Gastroesophageal sphincter (tissue), 4 donors: ENCODE measurements at places on chromosomes 2 and 18.

- no peak for ATAC-seq
These were observed 96.4 kb upstream of the DDX18 start for GRCh38 chr2:117718048-117718447.

- peak; percentile 25 for ATAC-seq
These were observed 7.4 kb downstream of the SP9 start for GRCh38 chr2:174341995-174342685.

- ATAC-seq, result no peak
These were observed 85.8 kb downstream of the SH3RF3 start for GRCh38 chr2:109214651-109215371.

DNA sequence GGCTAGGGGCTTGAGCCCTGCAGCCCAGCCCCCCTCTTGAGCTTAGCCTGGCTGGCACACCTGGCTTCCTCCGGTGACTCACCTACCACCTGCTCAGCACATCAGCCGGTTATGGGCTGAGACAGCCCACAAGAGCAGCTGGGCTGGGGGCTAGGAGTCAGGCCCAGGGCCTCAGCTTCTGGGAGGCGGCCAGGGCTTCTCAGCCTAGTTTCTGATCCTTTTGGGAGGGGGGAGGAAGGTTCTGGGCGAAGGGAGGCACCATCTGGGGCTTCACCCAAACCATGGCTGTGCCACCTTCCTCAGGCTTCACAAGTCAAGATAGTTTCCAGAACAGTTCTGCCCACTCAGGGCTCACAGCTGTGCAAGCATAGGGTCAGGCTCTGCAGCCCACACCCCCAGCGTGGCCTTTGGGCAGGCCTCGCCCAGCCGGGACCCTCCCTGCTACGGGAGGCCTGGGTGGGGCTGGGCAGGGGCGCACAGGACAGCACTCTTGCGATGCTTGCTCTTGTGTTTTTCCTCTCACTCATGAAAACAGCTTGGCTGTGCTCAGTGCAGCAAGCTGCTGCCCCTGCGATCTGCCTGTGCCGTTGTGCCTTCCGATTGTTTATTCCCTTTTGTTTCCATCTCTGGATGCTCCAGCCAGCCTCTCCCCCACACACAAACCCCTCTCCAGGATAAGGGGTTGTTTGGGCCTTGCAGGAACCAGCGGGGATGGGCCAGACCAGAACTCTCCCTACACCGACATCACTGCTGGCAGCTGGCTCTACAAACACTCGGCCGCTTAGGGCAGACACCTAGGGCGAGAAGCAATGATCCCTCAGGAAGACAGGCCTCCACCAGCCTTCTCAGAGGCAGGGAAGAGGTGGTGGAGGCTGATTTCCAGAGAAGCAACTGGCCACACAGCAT lies 26.1 kb upstream of the SEMA4C start:
- no peak for ATAC-seq

- no peak for ATAC-seq
These were observed 961.6 kb upstream of the LRRTM1 start for GRCh38 chr2:81266106-81266505.

GRCh38 chr2:217959723-217960122 lies 43.1 kb downstream of the TNS1 start:
- ATAC-seq, result no peak

DNA sequence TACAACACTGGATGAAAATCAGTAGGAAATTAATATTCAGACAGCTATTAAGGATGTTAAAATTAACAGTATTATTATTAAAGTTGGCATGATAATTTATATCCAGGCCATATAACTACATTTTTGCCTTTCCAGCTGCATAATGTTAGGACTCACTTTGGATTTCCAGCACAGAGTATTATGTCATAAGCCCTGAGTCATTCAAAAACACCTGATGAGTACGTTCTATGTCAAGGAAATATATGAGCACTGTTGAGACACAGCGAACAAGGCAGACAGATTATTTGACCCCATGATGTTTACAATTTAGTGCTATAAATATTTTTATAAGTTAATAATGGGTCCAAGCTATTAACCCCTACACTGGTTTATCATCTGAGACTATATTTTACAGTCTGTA lies 59.8 kb upstream of the RIT2 start:
- no peak for ATAC-seq

GRCh38 chr18:48539406-48540250 lies 797 bp downstream of the CTIF start:
- ATAC-seq, result peak; percentile 40

- no peak for ATAC-seq
These were observed 15.9 kb downstream of the DYM start for GRCh38 chr18:49444581-49444980.

GRCh38 chr2:383178-383577 lies 95.3 kb upstream of the ALKAL2 start:
- ATAC-seq, result no peak

- no peak for ATAC-seq
These were observed 179.8 kb downstream of the HDAC4 start for GRCh38 chr2:239220981-239221396.

GRCh38 chr18:58393295-58393694 lies 235.6 kb downstream of the ALPK2 start:
- ATAC-seq, result peak; percentile 24

DNA sequence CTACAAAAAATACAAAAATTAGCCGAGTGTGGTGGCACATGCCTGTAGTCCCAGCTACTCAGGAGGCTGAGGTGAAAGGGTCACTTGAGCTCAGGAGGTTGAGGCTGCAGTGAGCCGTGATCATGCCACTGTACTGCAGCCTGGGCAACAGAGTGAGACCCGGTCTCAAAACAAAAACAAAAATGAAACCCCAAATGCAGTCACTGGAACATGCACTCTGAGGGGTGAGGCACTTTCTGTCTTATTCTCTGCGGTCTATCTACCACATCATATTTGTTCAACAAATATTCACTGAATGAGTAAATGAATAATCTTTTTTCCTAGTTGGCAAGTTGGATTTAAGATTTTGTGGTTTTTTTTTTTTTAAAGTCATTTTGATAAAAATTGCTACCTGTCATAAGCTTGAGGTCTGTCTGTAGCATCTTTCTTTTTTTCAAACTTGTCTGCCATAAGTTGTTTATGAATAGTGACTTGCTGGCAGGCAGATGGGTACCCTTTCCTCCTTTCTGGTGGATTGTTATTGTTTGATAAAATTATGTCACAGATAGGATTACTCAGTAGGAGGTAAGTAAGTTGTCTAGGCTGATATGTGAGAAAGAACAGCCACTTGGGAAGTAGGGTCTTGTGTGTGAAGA lies 11.8 kb downstream of the CHRNA1 start:
- no peak for ATAC-seq

GRCh38 chr2:239297142-239298004 lies 103.4 kb downstream of the HDAC4 start:
- no peak for ATAC-seq
